ENCODE measurements at places on chromosomes 16 and 17. TPM values are rescaled to one million over a fixed set of nuclear protein-coding genes. Genes with fewer than 3 reads are reported as not detected.

- H3K36me3 ChIP-seq = no peaks in the 10 kb centered on the region
- no peak overlapping the region for H3K4me3 ChIP-seq
- H3K27me3 ChIP-seq = no peaks in the 10 kb centered on the region
- H3K27ac ChIP-seq = no peak overlapping the region
- H3K4me1 ChIP-seq = peaks cover 49% of the 10 kb centered on the region
These were observed 246.7 kb upstream of the TBX2 start for GRCh38 chr17:61152898-61153297.

DNA sequence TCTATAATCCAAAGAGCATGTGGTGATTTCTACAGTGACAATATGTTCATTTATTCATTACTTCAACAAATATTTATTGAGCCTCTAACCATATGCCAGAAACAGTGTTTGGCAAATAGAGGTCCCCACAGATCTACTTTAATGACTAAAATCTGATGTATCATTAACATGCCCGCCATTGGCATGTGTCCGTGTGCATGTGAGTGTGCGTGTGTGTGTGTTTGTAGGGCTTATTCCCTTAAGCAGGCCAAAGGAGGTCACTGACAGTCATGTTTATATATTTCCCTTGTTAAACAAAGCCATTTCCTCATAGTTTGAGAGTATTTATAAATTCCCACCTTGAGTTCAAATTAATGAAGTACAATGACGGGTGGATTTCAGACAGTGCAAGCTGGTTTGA, 174.4 kb upstream of the IRX6 start:
- H3K27ac ChIP-seq = no peak overlapping the region
- H3K27me3 ChIP-seq = peaks cover 16% of the 10 kb centered on the region
- H3K4me1 ChIP-seq = peaks cover 2% of the 10 kb centered on the region
- no peaks in the 10 kb centered on the region for H3K36me3 ChIP-seq

GRCh38 chr16:5041600-5042133, 7.9 kb upstream of the NAGPA start:
- H3K27me3 ChIP-seq = no peaks in the 10 kb centered on the region
- peaks cover 14% of the 10 kb centered on the region for H3K4me1 ChIP-seq
- H3K36me3 ChIP-seq = no peaks in the 10 kb centered on the region
- DNase-seq = no peak

GRCh38 chr16:29862884-29863668, at the start of gene CDIPT:
CDIPT (minus strand) TSS chr16:29863226; CDS start chr16:29862857, 369 bp downstream.
- peaks cover 9% of the 10 kb centered on the region for H3K36me3 ChIP-seq
- DNase-seq = peak; percentile 76
- H3K27me3 ChIP-seq = peaks cover 3% of the 10 kb centered on the region
- peak within 1 kb of the TSS; percentile 98 for H3K4me3 ChIP-seq
- H3K4me1 ChIP-seq = peaks cover 9% of the 10 kb centered on the region

SPATA22 gene
- not detected for total RNA-seq

ACSM2B gene
- not detected for total RNA-seq

LAT gene
- 8.0 TPM for total RNA-seq
